ENCODE measurements at places on chromosomes 1 and 21. TPM values are rescaled to one million over a fixed set of nuclear protein-coding genes. Genes with fewer than 3 reads are reported as not detected.

Gene MYOC
- total RNA-seq: not detected

Gene C4BPA
- not detected for total RNA-seq

Gene DHX9
- total RNA-seq: 310 TPM

Gene PDE9A
- 6.5 TPM for total RNA-seq

Gene NPPA
- not detected for total RNA-seq

- no peak overlapping the region for H3K4me3 ChIP-seq
- H3K27ac ChIP-seq: no peak overlapping the region
- no peak for DNase-seq
- H3K36me3 ChIP-seq: no peaks in the 10 kb centered on the region
- H3K27me3 ChIP-seq: no peaks in the 10 kb centered on the region
Measured at GRCh38 chr1:216183007-216183406, 240.2 kb downstream of the USH2A start.

DNA sequence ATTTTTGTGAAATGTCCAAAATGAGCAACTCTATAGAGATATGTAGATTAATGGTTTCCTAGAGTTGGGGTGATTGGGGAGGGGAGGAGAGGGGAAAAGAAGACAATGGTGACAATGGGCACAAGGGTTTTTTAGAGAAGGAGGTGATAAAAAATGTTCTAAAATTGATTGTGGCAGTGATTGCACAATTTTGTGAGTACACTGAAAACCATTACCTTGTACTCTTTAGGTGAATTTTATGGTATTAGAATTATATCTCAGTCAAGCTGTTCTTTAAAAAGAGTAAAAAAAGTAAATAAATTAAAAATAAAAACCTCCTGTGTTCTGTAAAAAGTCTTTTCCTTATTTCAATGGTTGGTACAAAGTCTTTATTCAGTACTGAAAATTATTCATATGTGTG is 330.2 kb downstream of the PTBP2 start:
- no peak overlapping the region for H3K4me3 ChIP-seq
- DNase-seq: no peak
- no peak overlapping the region for H3K27ac ChIP-seq
- no peaks in the 10 kb centered on the region for H3K36me3 ChIP-seq
- no peaks in the 10 kb centered on the region for H3K4me1 ChIP-seq

GRCh38 chr1:6261615-6261995 is 707 bp upstream of the GPR153 start:
- peak overlapping the region; percentile 40 for H3K4me3 ChIP-seq
- no peaks in the 10 kb centered on the region for H3K4me1 ChIP-seq
- H3K27ac ChIP-seq: no peak overlapping the region
- H3K27me3 ChIP-seq: peaks cover 20% of the 10 kb centered on the region

GRCh38 chr1:167107456-167107855 is 13.6 kb downstream of the STYXL2 start:
- peaks cover 56% of the 10 kb centered on the region for H3K4me1 ChIP-seq
- no peak for DNase-seq
- H3K36me3 ChIP-seq: peaks cover 3% of the 10 kb centered on the region
- H3K27ac ChIP-seq: no peak overlapping the region
- no peak overlapping the region for H3K4me3 ChIP-seq

- H3K27ac ChIP-seq: no peak overlapping the region
- no peak overlapping the region for H3K4me3 ChIP-seq
- DNase-seq: no peak
Measured at GRCh38 chr1:236107121-236107907, 35.0 kb upstream of the GPR137B start.

DNA sequence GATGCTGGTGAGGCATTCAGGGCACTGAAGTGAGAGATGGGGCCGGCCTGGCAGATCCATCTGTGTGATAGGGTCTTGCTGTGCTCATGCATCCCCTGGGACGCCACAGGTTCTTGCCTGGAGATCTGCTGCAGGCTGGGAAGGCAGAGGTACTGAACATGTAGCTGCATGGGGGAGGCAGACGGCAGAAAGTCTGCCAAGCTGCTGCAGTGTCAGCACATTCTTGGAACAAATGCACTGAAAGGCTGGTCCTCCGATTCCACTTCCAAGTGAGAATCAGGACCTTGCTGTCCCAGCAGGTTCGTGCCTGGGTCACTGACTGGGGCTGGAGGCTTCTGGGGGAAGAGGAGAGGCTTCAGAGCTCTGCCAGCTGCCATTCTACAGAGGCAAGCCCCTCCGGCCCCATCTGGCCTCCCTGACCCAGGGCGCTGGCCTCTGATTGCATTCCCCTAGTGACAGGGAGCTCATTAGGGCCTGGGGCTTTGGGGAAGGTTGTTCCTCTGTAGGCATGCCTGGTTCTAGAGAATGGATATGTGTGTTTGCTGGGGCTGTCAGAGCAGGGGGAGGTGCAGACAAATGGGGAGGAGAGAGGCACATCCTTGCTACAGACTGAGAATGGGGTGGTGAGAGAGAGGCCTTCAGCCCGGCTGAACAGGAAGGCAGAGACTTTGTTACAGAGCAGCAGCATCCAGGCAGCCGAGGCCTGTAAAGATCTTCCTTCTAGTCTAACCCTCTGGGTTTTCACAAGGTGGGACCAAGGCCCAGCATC is 174.0 kb downstream of the TRABD2B start:
- H3K27me3 ChIP-seq: peaks cover 2% of the 10 kb centered on the region
- H3K27ac ChIP-seq: no peak overlapping the region
- no peaks in the 10 kb centered on the region for H3K4me1 ChIP-seq
- H3K4me3 ChIP-seq: no peak overlapping the region

- H3K27ac ChIP-seq: no peak overlapping the region
- H3K4me1 ChIP-seq: no peaks in the 10 kb centered on the region
- peaks cover 3% of the 10 kb centered on the region for H3K36me3 ChIP-seq
- no peak for DNase-seq
- H3K27me3 ChIP-seq: no peaks in the 10 kb centered on the region
- H3K4me3 ChIP-seq: no peak overlapping the region
Measured at GRCh38 chr1:204605791-204606190, 79.7 kb downstream of the LRRN2 start.

DNA sequence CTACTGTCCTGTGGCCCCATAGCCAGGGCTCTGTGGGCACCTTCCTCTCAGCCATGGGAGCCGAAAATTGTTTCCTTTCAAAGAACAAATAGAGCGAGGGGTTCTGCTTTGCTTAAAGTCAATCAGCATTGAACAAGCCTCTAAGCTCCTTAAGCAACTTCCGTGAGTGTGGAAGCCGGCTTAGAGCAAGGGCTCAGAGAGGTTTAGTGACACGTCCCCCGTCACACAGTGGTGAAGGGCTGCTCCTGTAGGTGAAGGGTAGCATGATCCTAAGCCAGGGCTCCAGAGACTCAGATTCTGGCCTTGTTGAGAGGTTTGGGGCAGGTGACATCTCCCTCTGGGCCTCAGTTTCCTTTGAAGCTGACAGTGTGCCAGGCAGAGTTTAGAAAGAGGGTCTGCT is 94.0 kb upstream of the WNT4 start:
- H3K27ac ChIP-seq: no peak overlapping the region
- H3K4me1 ChIP-seq: no peaks in the 10 kb centered on the region
- peaks cover 16% of the 10 kb centered on the region for H3K27me3 ChIP-seq
- H3K36me3 ChIP-seq: no peaks in the 10 kb centered on the region

- H3K36me3 ChIP-seq: no peaks in the 10 kb centered on the region
- DNase-seq: no peak
- H3K4me3 ChIP-seq: no peak overlapping the region
- H3K4me1 ChIP-seq: no peaks in the 10 kb centered on the region
Measured at GRCh38 chr1:183087001-183087400, 63.8 kb downstream of the LAMC1 start.

DNA sequence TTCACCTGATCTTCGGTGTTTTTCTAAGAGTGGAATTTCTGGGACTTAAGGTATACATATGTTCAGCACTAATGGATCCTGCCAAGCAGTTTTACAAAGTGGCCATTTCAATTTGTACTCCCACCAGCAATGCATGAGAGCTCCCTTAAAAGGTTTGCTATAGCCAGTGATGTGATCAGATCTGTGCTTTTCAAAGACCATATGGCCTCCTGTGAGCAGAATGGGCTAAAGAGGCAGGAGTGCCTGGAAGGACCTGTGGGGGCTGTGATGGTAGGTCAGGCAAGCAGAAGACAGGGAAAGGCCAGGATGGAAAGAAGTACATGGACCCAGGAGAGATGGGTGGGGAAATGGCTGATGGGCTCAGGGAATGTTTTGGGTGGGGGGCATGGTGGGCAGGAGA is 252.7 kb downstream of the DISC1 start:
- no peak for DNase-seq
- H3K4me1 ChIP-seq: no peaks in the 10 kb centered on the region
- H3K36me3 ChIP-seq: peaks cover 4% of the 10 kb centered on the region
- no peaks in the 10 kb centered on the region for H3K27me3 ChIP-seq

GRCh38 chr1:176046926-176047325 is 160.2 kb downstream of the COP1 start:
- DNase-seq: no peak
- H3K4me3 ChIP-seq: no peak overlapping the region
- H3K27ac ChIP-seq: no peak overlapping the region
- H3K4me1 ChIP-seq: peaks cover 2% of the 10 kb centered on the region
- peaks cover 10% of the 10 kb centered on the region for H3K36me3 ChIP-seq
- H3K27me3 ChIP-seq: no peaks in the 10 kb centered on the region
